ENCODE measurements at places on chromosomes 13 and 19. TPM values are rescaled to one million over a fixed set of nuclear protein-coding genes. Genes with fewer than 3 reads are reported as not detected.
A peak's percentile ranks its signal among the peaks of the same experiment; 100 is the strongest.

- peaks cover 50% of the 10 kb centered on the region for H3K27me3 ChIP-seq
- H3K36me3 ChIP-seq: no peaks in the 10 kb centered on the region
- H3K27ac ChIP-seq: no peak overlapping the region
- no peak overlapping the region for H3K4me3 ChIP-seq
Observed at GRCh38 chr19:10513223-10513622, 4.0 kb downstream of the S1PR5 start.

DNA sequence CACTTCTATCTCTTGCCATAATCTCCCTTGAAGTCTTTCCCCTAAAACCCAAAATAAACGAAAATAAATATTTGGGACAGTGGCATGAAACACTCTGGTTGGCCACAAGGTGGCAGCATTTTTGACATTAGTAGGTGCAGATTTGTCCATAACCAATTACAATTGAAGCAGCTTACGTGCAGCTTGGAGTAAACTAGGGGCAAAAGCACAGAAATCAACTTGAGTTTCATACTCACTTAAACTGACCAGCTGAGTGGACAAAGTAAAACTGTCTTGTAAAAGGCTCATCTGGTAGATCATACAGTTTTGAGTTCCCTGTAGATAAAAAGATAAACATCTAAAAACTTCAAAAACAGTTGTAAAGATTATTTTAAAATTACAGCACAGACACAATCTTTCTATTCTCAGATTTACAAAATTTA lies 18.8 kb downstream of the PDCD5 start:
- peaks cover 8% of the 10 kb centered on the region for H3K4me1 ChIP-seq
- peak; percentile 44 for DNase-seq
- peaks cover 47% of the 10 kb centered on the region for H3K36me3 ChIP-seq
- H3K27ac ChIP-seq: no peak overlapping the region

- no peak for DNase-seq
- H3K36me3 ChIP-seq: no peaks in the 10 kb centered on the region
- H3K4me3 ChIP-seq: no peak overlapping the region
- H3K27ac ChIP-seq: no peak overlapping the region
Observed at GRCh38 chr13:36352350-36352749, 6.2 kb upstream of the SPART start.

SYCN gene
- not detected for total RNA-seq

ZNF555 gene
- 2.7 TPM for total RNA-seq

- H3K27me3 ChIP-seq: no peaks in the 10 kb centered on the region
- peak overlapping the region; percentile 96 for H3K27ac ChIP-seq
- H3K36me3 ChIP-seq: peaks cover 17% of the 10 kb centered on the region
- H3K4me3 ChIP-seq: peak overlapping the region; percentile 77
Observed at GRCh38 chr19:40610396-40611064, 9.4 kb downstream of the LTBP4 start.

DNA sequence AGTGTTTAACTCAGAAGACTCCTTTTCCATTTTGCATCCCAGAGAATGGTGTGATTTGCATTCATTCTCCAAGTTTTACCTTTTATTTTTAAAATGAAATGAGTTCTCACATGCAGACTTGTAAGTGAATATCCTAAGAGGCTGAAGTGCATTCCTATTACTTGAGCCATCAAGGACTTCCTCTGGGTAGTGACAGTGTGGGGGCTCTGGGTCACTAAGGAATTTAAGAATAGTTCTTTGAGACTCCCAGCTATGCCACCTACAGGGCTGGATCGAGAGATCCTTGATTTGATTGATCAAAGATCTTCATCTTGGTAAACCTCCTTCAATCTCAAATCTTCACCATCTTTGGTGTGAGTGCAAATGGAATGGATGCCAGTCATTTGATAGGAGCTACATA lies 36.3 kb upstream of the SLC10A2 start:
- H3K36me3 ChIP-seq: no peaks in the 10 kb centered on the region
- no peak for DNase-seq
- no peaks in the 10 kb centered on the region for H3K27me3 ChIP-seq
- no peak overlapping the region for H3K4me3 ChIP-seq

TMIGD2 gene
- 4.0 TPM for total RNA-seq

ZNF471 gene
- total RNA-seq: 0.13 TPM

MPHOSPH8 gene
- total RNA-seq: 47.2 TPM

ZNF543 gene
- total RNA-seq: 7.7 TPM

CCDC122 gene
- 1.2 TPM for total RNA-seq

DNA sequence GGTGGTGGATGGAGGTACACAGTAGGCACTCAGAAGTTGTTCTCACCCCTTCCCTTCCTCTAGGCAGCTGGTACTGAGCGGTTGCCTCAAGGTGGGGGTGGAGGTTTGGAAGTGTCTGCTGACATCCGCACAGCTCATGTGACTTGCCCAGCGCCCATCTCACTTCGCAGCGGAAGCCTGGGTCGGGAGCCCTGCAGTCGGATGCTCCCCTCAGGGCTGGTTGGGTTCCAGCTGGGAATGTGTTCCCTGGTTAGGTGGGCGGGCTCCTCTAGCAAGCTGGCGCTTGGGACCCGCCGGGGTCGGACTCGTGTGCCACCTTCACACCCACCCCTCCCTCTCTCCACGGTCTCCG lies 10.2 kb downstream of the PPP1R37 start:
- peaks cover 33% of the 10 kb centered on the region for H3K4me1 ChIP-seq
- no peak overlapping the region for H3K27ac ChIP-seq
- no peaks in the 10 kb centered on the region for H3K27me3 ChIP-seq
- H3K4me3 ChIP-seq: peak overlapping the region; percentile 51
- H3K36me3 ChIP-seq: no peaks in the 10 kb centered on the region

GRCh38 chr13:113088691-113089020 lies 16.9 kb upstream of the F7 start:
- DNase-seq: no peak
- H3K4me1 ChIP-seq: no peaks in the 10 kb centered on the region
- no peak overlapping the region for H3K27ac ChIP-seq

GRCh38 chr13:39565036-39565949 lies 37.7 kb downstream of the LHFPL6 start:
- no peak overlapping the region for H3K27ac ChIP-seq
- no peak overlapping the region for H3K4me3 ChIP-seq
- DNase-seq: no peak

GRCh38 chr19:45953676-45954075 lies 20.0 kb downstream of the NOVA2 start:
- H3K4me1 ChIP-seq: peaks cover 33% of the 10 kb centered on the region
- no peak overlapping the region for H3K27ac ChIP-seq

GRCh38 chr19:56217039-56217949 lies 15.2 kb downstream of the ZSCAN5C start:
- DNase-seq: no peak
- H3K4me3 ChIP-seq: no peak overlapping the region
- peaks cover 5% of the 10 kb centered on the region for H3K27me3 ChIP-seq

- peaks cover 10% of the 10 kb centered on the region for H3K27me3 ChIP-seq
- no peak overlapping the region for H3K27ac ChIP-seq
- no peaks in the 10 kb centered on the region for H3K36me3 ChIP-seq
- no peak for DNase-seq
- H3K4me1 ChIP-seq: no peaks in the 10 kb centered on the region
Observed at GRCh38 chr13:38902551-38902950, 88.1 kb downstream of the STOML3 start.

C19orf73 gene
- 1.0 TPM for total RNA-seq

GRCh38 chr13:44277459-44277858 lies 96.2 kb upstream of the SERP2 start:
- peaks cover 9% of the 10 kb centered on the region for H3K27me3 ChIP-seq
- H3K4me3 ChIP-seq: no peak overlapping the region
- H3K36me3 ChIP-seq: peaks cover 9% of the 10 kb centered on the region
- no peak overlapping the region for H3K27ac ChIP-seq
- H3K4me1 ChIP-seq: peaks cover 23% of the 10 kb centered on the region

- no peak overlapping the region for H3K27ac ChIP-seq
- H3K27me3 ChIP-seq: no peaks in the 10 kb centered on the region
- H3K36me3 ChIP-seq: no peaks in the 10 kb centered on the region
- H3K4me3 ChIP-seq: no peak overlapping the region
Observed at GRCh38 chr19:23049256-23049655, 46.3 kb upstream of the ZNF728 start.

DNA sequence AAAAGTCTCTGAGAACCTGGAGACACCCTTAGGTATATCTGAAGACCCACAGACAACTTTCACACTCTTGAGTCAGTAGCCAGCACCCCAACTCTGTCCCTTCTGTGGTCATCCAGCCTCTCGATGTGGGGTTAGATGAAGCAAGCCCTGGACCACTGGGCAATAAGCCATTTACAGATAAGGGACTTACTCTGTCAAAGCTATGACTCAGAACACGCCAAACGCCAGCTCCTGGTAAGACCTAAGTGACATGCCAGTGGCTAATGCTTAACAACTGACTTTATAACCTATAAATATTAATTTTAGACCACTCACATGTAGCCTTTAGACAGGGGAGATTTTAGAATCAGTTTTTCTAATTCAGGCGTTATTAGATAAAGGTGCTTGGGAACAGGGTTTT lies 85.7 kb downstream of the SHISA2 start:
- H3K4me3 ChIP-seq: no peak overlapping the region
- peaks cover 7% of the 10 kb centered on the region for H3K4me1 ChIP-seq
- H3K36me3 ChIP-seq: no peaks in the 10 kb centered on the region
- no peaks in the 10 kb centered on the region for H3K27me3 ChIP-seq

N4BP2L2 gene
- total RNA-seq: 119 TPM

ZNF556 gene
- not detected for total RNA-seq

DNA sequence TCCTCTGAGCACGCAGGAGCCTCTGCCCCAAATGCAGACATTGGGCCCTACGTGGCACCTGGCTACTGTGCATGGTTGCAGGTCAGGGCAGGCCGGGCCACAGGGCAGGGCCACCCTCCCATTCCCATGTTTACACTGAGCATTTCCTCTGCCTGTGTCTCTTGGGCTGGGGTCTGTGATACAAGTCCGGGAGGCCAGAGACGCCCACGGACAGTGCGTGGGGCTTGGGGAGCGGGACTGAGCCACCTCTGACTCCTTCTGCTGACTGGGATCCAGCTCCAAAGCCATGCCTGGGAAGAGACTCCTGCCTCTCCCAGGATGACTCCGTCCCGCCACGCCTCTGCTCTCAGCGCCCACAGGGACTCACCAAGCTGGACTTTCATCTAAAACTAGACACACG lies 18.8 kb downstream of the GAS6 start:
- no peak for DNase-seq
- H3K27me3 ChIP-seq: peaks cover 4% of the 10 kb centered on the region
- peaks cover 37% of the 10 kb centered on the region for H3K4me1 ChIP-seq
- no peak overlapping the region for H3K27ac ChIP-seq

- H3K27ac ChIP-seq: no peak overlapping the region
- no peak for DNase-seq
- no peak overlapping the region for H3K4me3 ChIP-seq
- H3K36me3 ChIP-seq: no peaks in the 10 kb centered on the region
- no peaks in the 10 kb centered on the region for H3K27me3 ChIP-seq
Observed at GRCh38 chr13:37690361-37690760, 91.8 kb upstream of the POSTN start.

Data from activated CD4-positive, alpha-beta memory T cell treated with anti-CD3 and anti-CD28 coated beads, Interleukin-2, amount 10 ng/mL, durations not matched to agents 7 days and 5 days (primary cell).